ENCODE measurements at places on chromosomes 2 and 18.

GRCh38 chr2:146989741-146990140 is 855.1 kb upstream of the ACVR2A start:
- DNase-seq = no peak

GRCh38 chr18:7605705-7606104 is 38.6 kb downstream of the PTPRM start:
- no peak for DNase-seq

- DNase-seq = peak; percentile 23
Measured at GRCh38 chr18:5238371-5238976, 41.4 kb upstream of the AKAIN1 start.

DNA sequence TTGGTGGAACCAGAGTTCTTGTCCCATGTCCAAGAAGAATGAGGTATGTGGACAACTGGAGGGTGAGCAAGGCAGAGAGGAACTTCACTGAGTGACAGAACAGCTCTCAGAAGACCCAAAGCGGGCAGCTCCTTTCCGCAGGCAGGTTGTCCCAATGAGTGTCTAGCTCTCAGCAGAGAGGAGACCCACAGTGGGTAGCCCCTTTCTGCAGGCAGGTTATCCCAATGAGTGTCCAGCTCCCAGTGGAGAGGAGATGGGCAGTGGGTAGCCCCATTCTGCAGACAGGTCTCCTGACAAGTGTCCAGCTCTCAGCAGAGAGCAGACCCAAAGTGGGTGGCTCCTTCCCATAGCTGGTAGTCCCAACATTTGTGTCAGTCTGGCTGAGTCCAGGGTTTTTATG is 69.6 kb downstream of the SRBD1 start:
- no peak for DNase-seq

DNA sequence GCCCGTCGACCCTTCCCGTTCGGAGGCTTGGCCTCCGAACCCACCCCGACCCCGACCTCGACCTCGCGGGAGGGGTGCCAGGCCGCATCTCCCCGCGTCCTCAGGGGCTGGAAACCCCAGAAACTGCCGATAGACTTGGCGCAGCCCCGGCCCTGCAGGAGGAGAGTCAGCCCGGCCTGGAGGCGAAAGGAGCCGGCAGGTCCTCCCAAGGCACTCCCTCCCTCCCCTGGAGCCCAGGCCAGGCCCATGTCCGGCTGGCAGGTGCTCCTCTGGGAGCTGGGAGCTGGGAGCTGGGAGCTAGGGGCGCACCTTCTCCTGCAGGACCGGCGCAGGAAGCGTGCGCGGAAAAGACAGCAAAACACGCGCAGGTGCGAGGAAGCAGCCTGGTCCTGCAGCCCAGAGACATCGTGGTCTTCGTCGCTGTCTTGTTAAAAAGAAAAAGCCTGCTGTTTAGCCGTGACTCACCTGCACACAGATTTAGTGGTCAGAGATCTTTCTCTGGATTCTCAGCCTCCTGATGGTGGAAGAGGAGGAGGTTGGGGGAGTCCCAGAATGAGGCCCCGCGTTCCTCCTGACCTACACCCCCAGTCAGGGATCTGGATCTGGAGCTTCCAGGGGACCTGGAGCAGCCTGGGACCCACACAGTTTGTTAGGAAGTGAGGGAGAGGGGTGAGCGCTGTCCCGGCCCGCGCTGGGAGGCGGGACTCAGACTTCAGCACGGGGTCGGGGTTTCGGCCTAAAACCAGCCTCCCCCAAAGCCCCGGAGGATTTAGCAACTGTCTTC is 660 bp upstream of the MBP start:
- DNase-seq = no peak

DNA sequence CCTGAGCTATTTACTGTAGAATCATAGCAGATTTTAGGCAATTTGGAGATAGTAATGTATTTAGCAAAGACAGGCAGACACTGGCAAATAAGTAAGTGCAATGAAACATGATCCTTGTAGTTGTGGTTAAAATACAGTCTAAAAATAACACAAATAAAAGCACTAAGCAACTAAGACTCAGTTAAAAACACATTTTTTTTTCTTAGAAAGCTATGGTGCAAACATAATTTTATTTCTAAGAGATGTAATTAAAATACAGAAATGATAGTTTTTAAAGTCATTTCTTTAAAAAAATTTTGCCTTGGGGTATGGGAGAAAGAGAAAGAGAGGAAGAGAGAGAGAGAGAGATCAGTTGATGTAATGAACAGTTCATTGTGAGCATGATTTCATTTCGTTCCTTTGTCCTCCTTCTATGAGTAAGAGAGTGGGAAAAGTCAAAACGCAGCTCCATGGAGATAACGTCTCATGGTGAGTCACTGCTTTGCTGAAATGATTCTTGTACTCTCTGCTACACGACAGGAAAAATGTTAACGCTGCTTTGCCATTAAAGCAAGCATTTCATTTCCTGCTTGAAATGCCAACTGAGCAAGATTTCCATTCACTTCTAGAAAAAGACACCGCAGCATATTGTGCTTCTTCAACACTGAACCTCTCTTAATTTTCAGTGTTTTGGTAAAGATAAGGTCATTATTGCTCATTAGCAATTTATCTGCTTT is 61.3 kb upstream of the PGAP1 start:
- no peak for DNase-seq

- DNase-seq = no peak
Measured at GRCh38 chr18:39399662-39400061, 1834.1 kb upstream of the CELF4 start.

DNA sequence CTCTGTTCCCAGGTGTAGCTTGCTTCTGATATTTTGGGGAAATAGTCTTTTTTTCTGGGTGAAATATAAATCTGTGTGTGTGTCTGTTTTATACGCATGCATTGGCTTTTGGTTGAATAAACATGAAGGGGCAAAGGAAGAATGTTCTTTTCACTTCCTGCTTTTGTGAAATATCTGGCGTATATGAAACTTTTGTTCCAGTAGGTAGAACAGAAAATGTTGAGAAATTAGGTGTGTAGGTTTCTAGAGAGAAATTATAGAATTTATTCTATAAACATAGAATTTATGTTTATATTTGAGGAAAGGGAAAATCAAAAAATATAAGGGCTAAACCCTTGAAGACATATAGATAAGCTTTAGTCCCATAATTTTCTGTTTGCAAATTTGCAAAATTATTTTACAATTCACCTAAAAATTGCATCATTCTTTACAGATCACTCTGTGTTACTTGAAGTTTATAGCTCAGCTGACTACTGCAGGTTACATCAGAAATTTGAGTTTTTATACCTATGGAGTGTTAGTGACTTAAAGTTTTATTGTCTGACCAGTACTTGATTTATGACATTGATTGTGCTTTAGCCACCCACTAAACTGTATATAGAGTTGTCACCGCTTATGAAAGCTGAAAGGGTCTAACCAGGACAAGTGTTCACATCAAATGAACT is 116.1 kb downstream of the FAM117B start:
- DNase-seq = no peak

GRCh38 chr2:186670831-186671230 is 23.0 kb upstream of the FAM171B start:
- DNase-seq = no peak

DNA sequence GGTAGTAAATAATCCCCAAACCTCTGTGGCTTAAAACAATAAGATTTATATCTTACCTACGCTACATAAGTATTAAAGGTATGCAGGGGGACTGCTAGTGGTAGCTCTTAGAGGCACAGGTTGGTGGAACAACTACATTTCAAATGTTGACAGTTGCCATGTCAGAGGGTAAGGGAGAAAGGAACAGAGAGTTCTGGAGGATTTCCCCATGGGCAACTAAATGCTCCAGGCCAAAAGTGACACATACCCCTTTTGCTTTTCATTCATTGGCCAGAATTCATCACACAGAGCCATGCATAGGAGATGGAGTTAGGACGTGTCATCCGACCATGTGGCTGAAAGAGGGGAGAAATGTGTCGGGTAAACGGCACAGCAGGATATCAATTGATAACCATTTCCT is 133.2 kb downstream of the NAPG start:
- no peak for DNase-seq

GRCh38 chr2:10052216-10052615 is 8.9 kb downstream of the KLF11 start:
- no peak for DNase-seq

- DNase-seq = no peak
Measured at GRCh38 chr2:96329456-96329855, 4.3 kb downstream of the ITPRIPL1 start.

DNA sequence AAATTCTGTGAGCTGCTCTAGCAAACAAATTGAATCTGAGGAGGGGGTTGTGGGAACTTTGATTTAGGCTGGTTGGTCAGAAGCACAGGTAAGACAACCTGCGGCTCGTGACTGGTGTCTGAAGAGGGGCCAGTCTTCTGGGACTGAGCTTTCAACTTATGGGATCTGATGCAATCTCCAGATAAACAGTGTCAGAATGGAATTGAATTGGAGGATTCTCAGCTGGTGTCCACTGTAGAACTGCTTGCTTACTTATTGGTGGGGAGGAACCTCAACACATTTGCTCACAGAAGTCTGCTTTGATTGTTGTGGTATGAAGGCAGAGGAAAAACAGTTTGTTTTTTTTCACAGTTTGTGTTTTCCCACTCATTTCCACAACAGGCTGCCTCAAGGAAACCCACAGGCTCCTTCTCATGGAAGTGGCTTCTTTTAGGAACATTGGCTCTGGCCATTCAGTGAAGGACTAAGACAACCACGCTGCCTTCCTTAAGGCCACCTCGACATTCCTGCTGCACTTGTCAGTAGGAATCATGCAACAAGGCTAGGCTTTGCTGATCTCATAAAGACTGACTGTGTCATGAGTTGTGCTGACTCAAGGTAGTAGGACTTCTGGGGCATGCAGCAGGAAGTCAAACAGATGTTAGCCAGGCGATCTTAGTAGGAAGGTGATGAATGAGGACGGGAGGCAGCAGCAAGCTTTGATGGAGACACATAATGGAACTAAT is 104.7 kb downstream of the TSN start:
- no peak for DNase-seq

GRCh38 chr2:60974652-60975051 is 42.9 kb upstream of the PEX13 start:
- DNase-seq = no peak

- DNase-seq = no peak
Measured at GRCh38 chr2:26646986-26647672, 6.0 kb upstream of the CIB4 start.

- DNase-seq = no peak
Measured at GRCh38 chr18:34352385-34353163, 127.9 kb upstream of the NOL4 start.

DNA sequence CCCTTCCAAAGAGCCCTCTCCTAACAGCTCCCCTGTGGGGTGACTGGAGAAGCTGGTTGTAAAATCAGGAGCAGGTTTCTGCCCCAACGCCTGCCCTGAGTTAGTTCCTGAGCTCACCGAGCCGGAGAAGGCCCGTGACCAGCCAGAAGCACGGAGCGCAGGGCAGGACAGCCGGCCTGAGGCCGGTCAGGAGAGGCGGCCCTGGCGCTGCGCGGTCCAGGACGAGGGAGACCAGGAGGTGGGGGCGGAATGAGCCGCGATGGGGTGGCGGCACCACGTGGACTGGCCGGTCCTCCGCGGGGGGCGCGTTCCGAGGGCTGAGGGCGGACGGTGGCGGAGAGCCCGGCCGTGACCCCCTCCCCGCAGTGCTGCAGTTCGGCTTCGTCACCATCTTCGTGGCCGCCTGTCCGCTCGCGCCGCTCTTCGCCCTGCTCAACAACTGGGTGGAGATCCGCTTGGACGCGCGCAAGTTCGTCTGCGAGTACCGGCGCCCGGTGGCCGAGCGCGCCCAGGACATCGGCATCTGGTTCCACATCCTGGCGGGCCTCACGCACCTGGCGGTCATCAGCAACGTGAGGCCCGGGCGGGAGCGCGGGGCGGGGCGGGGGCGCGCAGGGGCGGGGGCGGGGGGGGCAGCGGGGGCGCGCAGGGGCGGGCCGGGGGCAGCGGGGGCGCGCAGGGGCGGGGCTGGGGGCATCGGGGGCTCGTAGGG is 29.0 kb downstream of the ANO7 start:
- DNase-seq = peak; percentile 81

- DNase-seq = no peak
Measured at GRCh38 chr2:47253447-47253846, 98.3 kb upstream of the STPG4 start.

- no peak for DNase-seq
Measured at GRCh38 chr2:238523158-238524110, 96.7 kb downstream of the ASB1 start.

DNA sequence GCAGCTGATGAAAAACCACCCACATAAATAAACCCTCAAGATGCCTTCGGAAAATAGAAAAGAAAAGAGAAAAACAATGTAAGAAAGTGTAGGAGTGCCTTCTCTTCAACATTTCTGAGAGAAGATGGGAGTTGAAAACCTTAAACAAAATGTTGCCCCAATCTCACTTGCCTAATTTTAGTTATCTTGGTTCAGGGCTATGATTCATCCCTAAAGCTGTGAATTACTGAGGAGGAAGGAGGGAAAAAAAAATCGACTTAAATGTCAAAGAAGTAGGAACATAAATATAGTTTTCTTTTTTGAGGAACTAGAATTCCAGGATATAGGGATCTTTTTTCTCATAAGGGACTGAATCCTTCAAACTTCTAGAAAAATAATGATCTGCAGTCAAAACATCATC is 360.3 kb downstream of the TGIF1 start:
- DNase-seq = no peak

- DNase-seq = no peak
Measured at GRCh38 chr2:132814651-132815050, 144.6 kb upstream of the LYPD1 start.

DNA sequence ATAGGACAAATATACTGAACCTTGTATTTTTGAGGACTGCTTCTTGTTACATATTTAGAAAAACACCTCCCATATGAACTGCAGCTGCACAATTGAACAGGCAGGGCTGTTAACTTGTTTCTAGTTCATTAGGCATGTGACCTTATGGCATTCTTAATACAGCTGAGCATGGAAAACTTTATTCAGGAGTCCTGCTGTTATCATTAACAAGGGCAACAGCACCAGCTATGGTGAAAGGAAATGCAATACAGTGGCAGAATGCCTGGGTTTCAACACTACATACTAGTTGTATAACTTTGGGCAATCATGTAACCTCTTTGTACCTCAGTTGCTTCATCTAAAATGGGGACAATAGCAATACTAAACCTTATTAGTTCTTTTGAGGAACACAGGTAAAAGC is 71.8 kb downstream of the GDF7 start:
- no peak for DNase-seq

DNA sequence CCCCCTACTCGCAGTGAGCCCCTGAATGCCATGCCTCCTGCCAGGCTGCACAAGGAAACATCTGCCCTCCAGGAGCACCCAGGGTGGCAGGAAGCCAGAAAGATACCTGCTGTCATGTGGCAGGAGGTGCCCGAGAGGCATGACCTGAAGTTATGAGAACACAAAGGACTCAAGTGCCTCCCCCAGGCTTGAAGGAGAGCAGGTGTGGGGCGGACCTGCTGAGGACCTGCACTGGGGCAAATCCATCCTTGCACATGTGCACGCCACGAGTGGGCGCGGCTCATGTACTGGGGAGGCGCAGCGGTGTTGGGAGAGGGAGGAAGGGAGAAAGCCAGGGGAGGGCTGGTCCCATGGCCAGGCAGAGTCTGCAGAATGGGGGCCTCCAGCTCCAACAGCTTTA is 26.9 kb downstream of the SDC1 start:
- DNase-seq = no peak

GRCh38 chr2:128578406-128579390 is 260.0 kb upstream of the HS6ST1 start:
- DNase-seq = no peak

Measured in GM12892 (cell line).